ENCODE measurements at places on chromosomes 3 and 15. TPM values are rescaled to one million over a fixed set of nuclear protein-coding genes. Genes with fewer than 3 reads are reported as not detected.

Gene C3orf20
- total RNA-seq, result not detected

Gene CLPX
- total RNA-seq, result 40.9 TPM

Gene HYAL2
- 382 TPM for total RNA-seq

Gene UBP1
- 62.7 TPM for total RNA-seq
